ENCODE measurements at places on chromosomes 16 and 17. TPM values are rescaled to one million over a fixed set of nuclear protein-coding genes. Genes with fewer than 3 reads are reported as not detected.

- DNase-seq, result no peak
Observed at GRCh38 chr17:78219396-78220150, 5.5 kb downstream of the BIRC5 start.

GRCh38 chr17:41530062-41531048 lies 2.2 kb upstream of the KRT19 start:
- peak; percentile 95 for DNase-seq

DNA sequence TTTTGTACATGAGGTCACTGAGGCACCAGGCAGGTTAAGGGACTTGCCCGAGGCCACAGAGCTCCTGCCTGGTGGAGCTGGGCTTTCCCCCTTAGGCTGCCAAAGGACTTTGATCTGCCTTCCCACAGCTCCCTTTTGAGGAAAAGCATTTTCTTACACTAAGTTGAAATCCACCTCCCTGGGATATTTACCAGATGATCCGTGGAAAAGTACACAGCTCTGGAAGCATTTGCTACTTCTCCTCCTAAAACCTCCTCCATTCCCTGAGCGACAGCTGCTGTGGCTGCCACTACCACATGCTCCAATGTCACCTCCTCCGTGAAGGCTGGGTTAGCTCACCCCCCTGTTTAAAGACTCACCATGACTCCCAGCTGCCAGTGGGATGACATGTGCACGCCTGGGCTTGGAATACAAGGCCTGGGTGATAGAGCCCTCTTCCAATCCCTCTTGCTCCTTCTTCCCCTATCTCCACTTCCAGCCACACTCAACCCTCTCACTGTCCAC lies 1.2 kb upstream of the MPRIP start:
- DNase-seq, result peak; percentile 78

DNA sequence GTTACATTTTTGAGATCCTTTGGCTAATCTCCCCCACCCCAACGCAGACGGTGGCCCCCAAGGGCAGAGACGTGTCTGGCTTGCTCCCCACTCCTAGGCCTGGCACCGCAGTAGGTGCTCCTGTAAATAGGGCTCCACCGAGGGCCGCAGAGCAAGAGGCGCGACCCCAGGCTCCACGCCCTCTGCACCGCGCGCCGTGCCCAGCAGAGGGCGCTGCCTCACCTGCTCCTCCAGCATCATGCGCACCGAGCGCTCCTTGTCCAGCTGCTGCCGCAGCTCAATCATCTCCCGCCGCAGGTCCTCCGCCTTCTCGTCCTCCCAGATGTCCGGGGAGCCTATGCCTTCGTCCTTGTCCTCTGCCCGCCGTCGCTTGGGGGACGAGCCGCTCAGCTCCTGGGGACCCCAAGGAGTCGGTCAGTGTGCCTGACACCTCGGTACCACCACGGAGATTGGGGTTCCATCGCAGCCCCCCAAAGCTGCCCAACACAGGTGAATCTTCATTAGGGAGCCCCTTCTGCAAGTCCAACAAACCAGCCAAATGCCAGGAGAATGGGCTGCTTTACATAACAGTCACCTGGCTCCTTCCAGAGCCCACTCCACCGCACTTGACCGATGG lies 11.2 kb downstream of the TFAP4 start:
- no peak for DNase-seq

DNA sequence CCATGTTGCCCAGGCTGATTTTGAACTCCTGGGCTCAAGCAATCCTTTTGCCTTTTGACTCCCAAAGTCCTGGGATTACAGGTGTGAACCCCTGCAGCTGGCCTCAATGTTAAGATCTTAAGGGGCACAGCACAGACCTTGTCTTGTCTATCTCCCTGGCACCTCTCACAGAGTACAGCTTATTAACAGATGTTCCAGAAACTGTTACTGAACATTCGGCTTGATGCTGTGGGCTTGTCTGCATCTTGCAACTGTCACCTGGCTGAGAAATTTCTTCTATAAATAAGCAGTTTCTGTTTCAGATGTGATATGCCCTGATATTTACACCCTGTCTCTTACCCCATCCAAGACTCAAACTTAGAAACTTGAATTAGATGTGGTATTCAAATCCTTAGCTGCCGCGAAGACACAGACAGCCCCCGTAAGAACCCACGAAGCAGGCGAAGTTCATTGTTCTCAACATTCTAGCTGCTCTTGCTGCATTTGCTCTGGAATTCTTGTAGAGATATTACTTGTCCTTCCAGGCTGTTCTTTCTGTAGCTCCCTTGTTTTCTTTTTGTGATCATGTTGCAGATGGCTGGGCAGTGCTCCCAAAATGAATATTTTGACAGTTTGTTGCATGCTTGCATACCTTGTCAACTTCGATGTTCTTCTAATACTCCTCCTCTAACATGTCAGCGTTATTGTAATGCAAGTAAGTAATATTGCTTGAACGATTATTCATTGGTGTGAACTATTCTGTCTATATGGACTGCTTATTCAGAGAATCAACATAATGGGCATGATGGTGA lies at the start of gene TNFRSF17:
TNFRSF17 (plus strand) TSS at position 450 of the 791 bp plus-strand sequence; CDS start at position 565, 115 bp downstream.
- DNase-seq, result no peak

DNA sequence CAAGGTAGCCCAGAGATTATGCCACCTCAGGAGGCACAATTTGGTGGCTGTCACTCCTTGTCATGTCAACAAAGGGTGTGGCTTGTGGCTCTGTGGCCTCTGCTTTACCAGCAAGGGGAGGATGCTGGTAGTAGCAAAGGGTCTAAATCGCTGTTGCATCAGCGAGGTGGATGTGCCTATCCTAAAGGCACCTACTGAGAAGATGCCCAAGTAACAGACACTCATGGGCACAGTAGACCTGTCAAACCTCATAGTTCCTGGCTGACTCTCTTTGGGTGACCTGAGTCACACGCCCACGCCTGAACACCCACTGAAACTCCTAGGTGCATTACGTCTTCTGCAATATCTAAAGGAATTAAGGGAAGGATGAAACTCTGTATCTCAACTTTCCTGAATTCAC lies 139.5 kb downstream of the PRKCB start:
- no peak for DNase-seq

DNA sequence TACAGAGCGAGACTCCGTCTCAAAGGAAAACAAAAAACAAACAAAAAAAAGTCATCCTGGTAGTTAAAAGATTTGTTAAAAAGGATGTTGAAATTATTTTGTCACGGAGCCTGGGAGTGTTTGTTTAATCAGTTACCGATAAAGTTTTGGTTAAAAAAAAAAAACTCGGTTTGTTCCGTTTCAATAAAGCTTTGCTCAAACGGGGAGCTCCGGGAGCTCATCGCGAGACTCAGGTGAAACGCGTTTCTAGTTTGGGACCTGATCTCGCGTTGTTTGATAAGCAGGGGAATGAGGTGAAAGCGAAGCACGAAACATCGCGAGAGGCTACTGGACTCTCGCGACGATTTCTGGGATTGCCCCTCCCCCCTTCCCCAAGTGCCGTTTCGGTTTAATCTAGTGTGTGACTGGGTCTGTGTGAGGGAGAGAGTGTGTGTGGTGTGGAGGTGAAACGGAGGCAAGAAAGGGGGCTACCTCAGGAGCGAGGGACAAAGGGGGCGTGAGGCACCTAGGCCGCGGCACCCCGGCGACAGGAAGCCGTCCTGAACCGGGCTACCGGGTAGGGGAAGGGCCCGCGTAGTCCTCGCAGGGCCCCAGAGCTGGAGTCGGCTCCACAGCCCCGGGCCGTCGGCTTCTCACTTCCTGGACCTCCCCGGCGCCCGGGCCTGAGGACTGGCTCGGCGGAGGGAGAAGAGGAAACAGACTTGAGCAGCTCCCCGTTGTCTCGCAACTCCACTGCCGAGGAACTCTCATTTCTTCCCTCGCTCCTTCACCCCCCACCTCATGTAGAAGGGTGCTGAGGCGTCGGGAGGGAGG lies at the start of gene CDK12:
CDK12 (plus strand) TSS at position 374 of the 813 bp plus-strand sequence. CDS start 586 bp downstream, outside the sequence.
- peak; percentile 99 for DNase-seq

DNA sequence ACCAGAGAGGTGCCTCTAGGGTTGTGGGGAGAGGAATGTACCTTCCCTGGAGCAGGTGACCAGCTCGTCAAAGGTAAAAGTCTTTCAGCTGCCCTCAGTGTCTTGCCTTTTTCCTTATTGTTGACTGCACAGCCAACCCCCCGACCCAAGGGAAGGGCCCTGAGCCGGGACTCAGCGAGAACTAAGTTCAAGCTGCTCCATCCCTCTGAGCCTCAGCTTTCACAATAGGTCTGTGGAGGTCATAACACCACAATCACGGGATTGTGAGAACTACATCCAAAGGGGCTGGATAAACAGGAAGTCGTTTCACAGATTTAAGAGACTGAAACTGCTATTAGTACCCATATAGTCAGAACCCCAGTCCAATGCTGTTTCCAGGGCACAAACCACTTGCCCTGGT lies 2.6 kb upstream of the KRT36 start:
- DNase-seq, result no peak

- DNase-seq, result no peak
Observed at GRCh38 chr17:41512546-41513167, 6.0 kb downstream of the KRT15 start.

- no peak for DNase-seq
Observed at GRCh38 chr17:1878419-1879121, 48.8 kb downstream of the RPA1 start.

DNA sequence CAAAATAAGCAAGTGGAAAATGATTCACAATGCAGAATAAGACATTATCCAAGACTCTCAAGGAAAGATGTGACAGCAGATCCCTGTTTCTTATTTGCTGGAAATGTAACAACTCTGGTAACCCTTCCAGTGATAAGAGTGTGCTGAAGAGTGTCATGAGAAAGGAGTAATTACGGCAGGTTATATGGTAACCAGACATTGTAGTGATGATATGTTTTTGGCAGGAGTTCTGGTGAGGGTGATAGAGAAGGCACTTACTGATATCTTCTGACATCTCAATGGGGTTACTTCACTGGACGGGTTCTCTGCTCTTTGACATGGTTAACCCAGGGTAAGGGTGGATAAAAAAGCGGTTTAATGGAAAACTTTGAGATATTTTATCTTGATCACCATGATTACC lies 1270.9 kb downstream of the CDH11 start:
- peak; percentile 48 for DNase-seq

DNA sequence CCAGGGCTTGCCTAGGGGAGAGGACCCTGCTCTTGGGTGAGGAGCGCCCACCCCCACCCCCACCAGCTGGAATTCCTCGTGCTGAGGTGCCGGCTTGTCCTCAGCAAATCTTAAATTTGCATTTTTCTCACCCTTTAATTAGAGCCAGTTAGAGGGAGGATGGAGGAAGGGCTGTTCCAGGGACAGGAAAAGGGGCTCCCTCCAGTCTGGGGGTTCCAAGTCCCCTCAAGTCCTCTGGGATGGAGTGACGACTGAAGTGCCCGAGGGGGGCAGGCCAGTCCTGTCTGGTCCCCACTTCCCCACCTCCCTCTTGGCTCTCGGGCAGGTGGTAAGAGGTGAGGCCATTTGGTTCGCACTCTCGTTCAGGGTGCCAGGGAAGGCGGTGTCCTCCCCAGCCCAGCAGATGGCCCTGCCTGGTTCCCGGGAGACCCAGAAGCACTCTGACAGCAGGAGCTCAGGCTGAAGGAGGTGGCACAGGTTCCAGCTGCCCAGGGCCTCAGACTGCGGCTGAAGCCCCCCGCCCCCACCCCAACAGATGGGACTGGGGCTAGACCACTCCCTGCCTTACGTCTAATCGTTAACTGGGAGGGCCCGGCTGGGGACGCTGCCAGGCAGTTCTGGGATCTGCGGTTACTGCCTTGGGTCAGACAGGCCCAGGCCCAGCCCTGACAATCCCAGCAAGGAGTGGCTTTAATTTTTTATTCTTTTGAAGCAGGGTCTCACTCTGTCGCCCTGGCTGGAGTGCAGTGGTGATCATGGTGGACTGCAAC lies 2.2 kb downstream of the RAB26 start:
- no peak for DNase-seq

DNA sequence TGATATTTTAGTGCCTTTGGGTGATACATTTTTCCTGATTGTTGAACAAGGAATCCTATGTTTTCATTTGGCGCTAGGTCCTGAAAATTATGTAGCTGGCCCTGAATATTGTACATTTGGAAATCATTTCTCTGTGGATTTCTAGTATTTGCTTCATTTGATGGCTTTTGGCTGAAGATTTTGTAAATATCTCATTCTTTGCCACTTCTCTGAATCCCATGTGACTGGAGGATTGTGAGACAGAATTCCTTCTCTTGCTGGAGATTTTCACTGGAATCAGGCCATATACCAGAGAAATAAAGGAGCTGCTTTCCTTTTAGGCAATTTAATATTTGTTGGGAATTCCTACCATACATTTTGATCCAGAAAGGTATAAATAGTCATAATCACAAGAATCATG lies 8.6 kb downstream of the KRT28 start:
- peak; percentile 58 for DNase-seq

DNA sequence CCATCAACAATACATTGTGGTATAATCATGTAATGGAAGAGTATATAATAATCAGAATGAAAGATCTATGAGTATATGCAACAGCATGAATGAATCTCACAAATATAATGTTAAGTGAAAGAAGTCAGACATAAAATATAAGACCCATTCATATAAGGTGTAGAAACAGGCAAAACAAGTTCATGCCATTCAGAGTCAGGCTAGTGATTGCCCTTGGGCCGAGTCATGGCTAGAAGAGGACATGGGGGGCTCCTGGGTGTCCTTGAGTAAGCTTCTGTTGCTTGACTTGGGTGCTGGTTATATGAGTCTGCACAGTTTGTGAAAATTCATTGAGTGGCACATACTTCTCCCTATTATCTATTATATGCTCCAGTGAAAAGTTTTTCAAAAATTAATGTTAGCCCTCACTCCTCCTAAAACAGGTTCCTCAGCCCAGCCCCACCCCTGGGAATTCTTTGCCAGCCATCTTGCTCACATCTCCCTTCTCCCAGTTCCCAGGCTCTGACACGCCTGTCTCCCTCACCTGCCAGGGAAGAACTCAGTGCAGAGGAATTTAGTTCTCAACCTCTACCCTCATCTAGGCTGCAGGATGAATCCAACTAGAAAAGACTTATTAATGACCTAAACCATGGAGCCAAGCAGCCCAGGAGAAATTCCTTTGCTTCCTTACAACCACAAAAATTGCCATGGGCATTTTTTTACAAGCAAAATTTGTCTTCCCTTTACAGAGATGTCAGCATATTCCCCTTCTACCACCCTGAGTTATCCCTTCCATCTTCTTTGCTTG lies 52.4 kb upstream of the NFAT5 start:
- no peak for DNase-seq

The SDK2 gene
- total RNA-seq, result 0.96 TPM

The MILR1 gene
- total RNA-seq, result 9.9 TPM

The GPR179 gene
- 2.6 TPM for total RNA-seq

The ARHGDIG gene
- total RNA-seq, result 18.3 TPM

The KRTAP2-1 gene
- total RNA-seq, result not detected

The NIP7 gene
- total RNA-seq, result 12.5 TPM

The HP gene
- 6.5 TPM for total RNA-seq

The MMP2 gene
- 175 TPM for total RNA-seq
